ENCODE measurements at places on chromosomes 2 and 18.

DNA sequence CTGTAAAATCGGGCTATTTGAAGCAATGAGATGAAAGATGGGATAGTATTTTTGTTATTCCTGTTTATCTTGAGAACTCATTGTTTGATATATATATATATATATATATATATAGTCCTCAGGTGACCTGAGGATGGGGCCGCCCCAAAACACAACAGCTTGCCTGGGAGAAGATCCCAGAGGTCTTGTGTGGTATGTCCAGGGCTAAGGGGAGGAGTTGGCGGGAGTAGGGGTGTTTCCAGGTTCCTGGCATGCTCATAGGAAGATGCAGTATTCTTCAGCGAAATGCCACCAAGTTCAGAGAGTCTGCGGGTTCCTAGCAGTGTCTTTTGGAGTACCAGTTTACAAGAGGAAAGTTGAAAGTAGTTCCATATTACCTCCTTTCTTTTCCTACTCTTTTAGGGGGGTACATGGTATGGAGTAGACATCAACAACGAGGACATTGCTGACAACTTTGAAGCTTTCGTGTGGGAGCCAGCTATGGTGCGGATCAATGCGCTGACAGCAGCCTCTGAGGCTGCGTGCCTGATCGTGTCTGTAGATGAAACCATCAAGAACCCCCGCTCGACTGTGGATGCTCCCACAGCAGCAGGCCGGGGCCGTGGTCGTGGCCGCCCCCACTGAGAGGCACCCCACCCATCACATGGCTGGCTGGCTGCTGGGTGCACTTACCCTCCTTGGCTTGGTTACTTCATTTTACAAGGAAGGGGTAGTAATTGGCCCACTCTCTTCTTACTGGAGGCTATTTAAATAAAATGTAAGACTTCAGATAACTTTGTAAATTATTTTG lies 18.3 kb downstream of the CCT7 start:
- no peak for DNase-seq

DNA sequence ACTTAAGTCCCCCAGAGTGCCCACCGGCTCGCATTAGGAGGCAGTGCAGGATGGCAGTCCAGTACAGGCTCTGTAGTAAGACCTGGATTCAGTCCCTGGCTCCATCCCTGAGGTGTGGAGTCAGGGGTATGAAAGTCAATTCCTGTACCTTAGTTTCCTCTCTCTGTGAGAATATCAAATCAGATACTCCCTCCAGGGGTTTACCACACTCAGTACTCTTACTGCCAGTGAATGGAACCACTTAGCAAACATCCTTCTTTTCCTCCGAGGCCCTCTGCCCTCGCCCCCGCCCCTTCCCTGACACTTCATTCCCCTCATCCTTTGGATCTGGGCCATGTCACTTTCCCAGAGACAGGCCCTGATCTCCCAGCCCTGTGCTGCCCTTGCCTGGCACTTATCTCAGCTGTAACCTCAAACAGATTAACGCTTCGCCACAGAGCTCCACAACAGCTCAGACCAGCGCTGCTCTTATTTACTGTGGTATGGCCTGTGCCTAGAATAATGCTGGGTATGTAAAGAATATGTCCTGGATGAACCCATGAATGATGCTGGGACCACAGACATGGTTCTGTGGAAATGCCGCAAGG lies 159.0 kb upstream of the TMEM200C start:
- no peak for DNase-seq

- DNase-seq, result no peak
Observed at GRCh38 chr18:32767400-32767799, 5.4 kb downstream of the KLHL14 start.

DNA sequence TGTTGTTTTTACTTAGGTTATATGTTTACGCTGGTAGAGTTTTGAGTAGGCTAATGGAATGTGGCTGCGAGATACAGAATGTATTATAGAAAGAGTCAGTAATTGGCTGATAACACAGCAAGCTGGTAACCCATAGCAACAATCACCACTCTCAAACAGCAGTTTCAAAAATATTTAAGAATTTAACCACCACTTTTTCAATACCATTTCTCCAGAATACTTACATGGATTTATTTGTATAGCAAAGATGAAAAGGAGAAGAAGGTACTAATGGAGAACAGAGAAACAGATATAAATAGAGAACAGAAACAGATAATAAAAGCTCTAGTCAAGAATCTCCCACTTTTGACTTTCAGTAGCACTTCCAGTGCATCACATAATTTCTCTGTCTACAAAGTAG lies 188.3 kb upstream of the SLC39A10 start:
- no peak for DNase-seq

DNA sequence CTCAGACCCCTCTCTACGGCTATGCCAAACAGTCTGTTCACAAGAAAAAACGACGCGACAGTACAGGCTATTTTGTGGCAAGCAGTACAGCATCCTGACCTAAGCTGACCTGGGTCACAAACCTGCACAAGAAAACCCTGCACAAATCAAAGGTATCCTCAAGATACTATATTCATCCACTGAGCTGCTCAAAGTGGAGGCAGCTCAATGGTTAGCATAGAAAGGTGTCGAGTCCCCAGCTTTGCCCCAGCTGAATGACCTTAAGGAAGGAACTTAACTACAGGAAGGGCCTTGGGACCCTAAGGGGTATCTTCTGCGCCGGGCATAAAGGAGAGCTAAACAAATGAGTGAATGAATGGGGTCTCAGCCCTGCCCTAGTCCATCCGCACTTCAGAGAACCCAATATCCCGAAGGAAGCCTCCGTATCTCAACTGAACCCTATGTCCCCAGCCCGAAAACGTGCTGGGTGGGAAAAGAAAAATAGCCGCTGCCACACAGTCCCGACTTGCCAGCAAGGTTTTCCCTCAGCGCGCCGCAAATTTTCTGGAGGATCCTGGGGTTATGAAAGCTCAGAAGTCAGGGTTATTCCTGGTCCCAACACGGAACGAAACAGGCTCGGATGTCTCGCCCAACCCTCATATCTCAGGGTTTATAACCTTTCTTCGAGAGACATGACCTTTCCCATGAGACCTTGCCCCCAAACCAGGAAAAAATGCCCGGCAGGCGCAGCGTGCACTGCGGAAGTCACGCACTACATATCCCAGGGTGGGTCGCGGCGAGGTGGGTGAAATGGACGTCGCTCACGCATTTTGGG lies at the start of gene FASTKD1:
FASTKD1 (minus strand) TSS at position 706 of the 814 bp plus-strand sequence. CDS start 1,836 bp downstream, outside the sequence.
- peak; percentile 55 for DNase-seq

- no peak for DNase-seq
Observed at GRCh38 chr18:12336887-12337286, 28.8 kb downstream of the TUBB6 start.

GRCh38 chr2:157321466-157321865 lies 4.2 kb downstream of the ERMN start:
- no peak for DNase-seq

- DNase-seq, result no peak
Observed at GRCh38 chr18:24964216-24964615, 387.8 kb downstream of the ZNF521 start.

DNA sequence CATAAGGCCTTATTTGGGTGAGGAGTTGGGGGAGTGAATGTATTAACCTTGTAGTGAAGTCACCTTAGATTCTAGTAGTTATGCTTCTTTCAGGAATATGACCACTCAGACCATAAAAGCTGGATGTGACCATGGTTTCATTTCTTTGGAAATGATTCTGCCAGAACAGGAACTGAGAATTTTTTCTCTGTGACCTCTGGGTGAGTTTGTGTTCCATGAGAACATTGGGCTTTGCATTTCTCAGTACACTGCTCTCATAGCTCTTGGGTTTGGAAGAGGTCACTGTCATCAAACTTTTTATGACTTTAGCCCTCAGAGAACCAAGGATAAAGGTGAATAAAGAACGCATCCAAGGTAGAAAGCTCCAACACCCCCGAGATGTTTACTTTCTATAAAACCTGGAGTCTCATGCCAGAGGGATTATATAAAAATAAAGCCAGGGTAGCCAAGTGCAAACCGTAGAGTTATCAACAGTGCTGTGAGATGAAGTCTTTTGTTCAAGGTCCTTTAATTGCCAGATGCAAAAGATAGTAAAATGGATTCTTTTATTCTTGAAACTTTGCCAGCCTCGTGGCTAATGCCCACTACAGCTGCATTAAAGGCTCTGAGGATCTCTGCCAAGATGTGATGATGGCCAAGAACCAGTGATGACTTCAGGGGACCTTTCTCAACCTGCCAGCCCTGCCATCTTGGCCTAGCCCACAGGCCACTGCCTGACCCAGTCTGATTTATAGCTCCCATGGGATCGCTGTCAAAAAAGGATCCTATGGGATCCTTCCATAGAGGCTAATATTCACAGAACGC lies 27.8 kb upstream of the MAT2A start:
- no peak for DNase-seq

DNA sequence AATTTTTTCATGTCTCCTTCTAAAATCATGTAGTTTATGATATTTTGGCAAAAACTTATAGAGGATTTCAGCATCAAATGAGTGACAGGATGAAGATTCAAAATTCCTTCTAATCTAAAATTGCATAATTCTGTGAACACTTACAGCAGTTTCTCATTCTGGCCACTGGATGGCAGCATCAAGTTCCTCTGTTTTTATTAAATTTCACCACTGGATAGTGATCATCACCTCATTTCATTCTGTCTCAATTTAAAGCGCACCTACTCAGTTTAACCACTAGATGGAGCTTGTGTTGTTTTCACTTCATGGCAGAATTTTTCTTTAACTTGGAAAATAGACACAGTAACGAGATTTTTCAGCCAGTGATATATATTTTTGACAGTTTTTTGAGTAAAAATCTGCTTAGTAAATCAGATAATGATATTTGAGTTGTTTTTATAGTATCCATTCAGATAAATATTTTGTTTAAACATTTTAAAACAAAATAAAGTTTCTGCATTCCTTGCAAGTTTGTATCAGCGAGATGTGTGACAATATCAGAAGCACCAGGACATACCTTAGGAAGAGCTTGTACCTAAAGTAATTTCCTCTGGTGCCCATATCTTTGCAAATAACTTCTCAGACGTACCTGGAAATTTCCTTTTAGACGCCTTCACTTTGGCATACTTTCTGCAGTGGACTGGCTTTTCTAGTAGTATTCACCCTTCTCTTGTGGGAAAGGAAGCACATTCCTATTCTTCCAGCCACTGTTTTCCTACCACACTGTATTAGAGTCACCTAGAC lies 94.7 kb upstream of the ARHGAP15 start:
- peak; percentile 11 for DNase-seq

GRCh38 chr2:73448856-73449255 lies 63.2 kb downstream of the ALMS1 start:
- DNase-seq, result no peak

DNA sequence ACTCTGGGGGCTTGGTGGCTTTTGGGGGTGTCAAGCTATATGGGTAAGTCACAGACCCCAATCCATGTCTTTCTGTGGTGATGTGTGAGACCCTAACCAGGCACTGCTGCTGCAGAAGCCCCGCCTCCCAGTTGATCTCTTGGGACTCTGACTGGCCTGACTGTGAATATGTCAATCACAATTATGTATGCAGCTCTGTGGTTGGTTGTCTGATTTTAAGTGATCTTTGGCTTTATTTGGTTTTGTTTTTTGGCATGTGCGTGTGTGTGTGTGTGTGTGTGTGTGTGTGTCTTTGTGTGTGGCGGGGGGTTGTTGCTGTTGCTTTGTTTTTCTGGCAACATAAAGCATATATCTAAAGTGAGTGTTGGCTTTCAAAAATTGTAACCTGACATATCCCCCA lies 78.5 kb upstream of the GLS start:
- DNase-seq, result no peak

All from stimulated activated CD8-positive, alpha-beta memory T cell treated with anti-CD3 and anti-CD28 coated beads, Interleukin-4, amount 100 ng/mL, for 1 hour (primary cell).